ENCODE measurements at places on chromosomes 6 and 20. TPM values are rescaled to one million over a fixed set of nuclear protein-coding genes. Genes with fewer than 3 reads are reported as not detected.

Gene UFL1
- 27.2 TPM for total RNA-seq

Gene RPRD1B
- 58.9 TPM for total RNA-seq

DNA sequence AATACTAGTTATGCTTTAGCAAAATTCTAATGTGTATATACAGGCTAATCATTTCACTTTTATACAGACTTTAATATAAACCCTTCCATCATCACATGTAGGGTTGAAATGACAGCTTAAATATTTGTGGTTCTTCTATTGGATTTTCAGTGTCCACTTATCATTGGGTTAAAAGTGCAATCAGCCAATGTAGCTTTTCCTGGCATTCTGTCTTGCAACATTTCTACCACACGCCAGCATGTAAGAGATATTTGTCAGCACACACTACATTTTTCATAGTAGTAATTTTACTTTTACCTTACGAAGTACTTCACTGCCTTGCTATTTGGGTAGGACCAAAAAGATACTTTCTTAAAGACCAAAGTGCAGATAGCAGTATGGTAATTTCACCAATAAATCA lies 252.0 kb downstream of the TBX18 start:
- no peak for DNase-seq

DNA sequence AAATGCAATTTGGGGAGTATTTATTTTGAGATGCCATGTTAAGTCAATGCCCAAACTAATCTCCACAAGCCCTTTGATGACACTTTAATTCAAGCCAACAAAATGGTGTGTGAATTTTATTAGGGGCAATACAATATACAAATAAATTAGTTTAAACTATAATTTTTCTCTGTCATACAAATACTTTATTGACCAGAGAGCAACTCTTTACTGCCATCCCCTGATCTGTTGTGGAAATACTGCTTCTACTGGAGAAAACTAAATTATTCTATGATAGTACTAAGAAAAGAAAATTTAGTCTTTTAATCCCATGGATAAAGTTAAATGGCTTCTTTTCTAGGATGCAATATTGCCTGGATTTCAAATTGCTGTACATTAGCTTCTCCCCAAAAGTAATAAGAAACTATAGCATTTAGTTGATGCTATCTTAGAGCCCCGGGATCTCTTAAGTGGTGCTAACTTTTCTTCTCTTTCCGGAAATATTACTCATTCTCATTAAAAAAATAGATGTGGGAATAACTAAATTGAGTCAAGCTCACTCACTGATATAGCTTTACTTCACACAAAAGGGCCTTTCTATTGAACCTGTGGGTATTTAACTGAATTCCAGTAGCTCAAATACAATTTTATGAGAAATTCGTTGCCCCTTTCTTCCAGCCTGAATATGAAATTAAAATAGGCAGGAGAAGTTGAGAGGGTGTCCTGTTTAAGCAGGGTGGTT lies 49.2 kb downstream of the SMPDL3A start:
- DNase-seq: no peak

GRCh38 chr20:45592574-45593189 lies 13.6 kb upstream of the WFDC8 start:
- no peak for DNase-seq

DNA sequence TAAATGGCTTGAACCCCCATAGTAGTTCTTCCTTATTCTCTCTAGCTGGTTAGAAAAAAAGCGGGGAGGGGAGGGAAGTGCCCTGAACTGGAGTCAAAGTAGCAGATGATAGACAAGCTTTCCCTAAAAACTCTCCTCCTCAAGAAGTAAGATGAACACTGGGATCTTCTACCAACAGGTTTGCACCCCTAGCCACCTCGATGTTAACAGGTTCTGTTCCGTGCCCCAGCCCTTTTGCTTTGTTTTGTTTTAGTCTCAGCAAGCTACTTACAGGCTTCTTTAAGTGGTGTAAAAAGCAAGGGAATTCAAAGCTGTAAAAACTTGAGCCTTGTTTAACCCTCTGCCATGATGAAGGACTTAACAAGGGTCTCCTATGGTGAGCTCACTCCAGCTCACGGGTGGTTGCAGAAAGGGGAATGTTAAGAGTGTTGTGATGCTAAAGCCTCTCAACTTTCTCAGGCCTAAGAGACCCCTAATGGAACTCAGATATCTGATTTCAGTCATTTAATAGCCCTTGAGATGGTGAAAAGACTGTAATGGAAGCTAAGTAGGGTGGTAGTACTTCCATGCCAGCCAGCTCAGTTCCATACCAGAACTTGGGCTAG lies 106.0 kb downstream of the FOXO3 start:
- no peak for DNase-seq

DNA sequence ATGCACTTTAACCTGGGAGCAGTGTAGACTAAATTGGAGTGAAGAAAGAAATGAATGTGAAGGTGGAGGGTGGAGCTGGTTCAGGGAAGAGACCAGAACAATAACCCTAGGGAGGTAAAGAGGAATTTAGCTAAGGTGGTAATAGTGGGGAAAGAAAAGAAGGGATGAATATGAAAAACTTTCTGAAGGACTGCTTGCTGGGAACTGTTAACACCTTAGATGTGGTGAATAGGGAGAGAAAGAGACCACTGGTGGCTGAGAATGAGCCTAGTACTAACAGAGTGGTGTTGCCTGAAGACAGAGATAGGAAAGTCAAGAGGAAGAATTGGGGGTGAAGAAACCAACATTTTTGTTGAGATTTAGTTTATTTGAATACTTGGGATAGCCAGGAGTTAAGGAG lies 78.4 kb upstream of the HS3ST5 start:
- DNase-seq: no peak

- DNase-seq: no peak
Observed at GRCh38 chr6:14849185-14849584, 396.7 kb upstream of the JARID2 start.

DNA sequence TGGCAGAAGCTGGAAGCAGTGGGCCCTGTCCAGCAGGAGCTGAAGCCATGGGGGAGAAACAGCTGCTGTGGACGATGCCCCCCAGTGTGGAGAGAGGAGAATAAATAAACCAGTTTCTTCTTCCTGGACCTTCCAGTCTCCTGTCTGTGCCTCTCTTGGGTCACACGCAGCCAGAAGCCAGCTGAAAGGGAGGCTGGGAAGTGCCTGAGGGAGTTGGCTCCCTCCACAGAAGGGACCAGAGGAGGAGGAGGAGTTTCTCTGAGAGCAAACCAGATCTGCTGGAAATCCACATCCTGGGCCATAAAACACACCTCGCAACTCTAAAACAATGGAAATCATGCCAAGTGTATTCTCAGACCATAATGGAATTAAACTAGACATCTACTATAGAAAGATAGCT lies 577.0 kb downstream of the CDH26 start:
- DNase-seq: no peak

DNA sequence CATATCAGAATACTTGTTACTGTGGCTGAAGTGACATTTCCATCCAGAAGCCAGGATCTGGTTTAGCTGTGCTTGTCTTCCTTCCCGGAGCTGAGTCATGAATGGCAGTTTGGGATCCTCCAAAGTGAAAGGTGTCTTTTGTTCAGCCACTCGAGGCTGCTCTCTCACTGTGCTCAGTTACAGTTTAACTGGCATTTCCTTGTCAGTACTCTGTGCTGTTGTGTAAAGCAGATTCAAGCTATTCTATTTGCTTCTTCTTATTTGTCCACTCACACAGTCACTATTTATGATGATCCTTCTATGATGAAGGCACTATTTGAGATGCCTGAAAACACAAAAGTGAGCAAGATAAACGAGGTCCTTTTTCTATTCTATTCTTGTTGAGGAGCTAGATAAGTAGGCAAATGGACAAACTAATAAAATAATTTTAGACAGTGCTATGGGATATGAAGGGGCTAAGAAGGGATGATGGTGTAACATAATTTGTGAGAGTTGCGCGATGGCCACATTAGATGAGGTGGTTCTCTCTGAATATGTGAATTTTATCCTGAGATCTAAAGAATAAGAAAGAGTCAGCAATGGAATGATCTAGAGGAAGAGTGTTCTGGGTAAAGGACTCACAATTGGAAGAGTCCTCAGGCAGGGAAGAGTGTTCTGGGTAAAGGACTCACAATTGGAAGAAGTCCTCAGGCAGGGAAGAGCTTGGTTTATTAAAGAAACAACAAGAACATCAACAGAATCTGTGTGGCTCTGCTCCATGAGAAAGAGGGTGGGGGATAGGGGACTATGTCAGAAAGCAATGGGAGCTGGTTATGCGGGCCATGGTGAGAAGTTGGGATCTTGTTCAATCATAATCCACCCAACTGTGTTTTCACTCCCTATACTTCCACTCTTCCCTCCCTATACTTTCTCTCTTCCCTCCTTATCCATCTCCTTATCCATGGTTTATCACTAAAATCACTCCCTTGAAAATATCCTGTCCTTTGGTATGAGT lies 40.1 kb downstream of the CYP24A1 start:
- no peak for DNase-seq

GRCh38 chr6:90220273-90220672 lies 76.4 kb downstream of the BACH2 start:
- DNase-seq: no peak
